ENCODE measurements at places on chromosomes 11 and 22. TPM values are rescaled to one million over a fixed set of nuclear protein-coding genes. Genes with fewer than 3 reads are reported as not detected.
A peak's percentile ranks its signal among the peaks of the same experiment; 100 is the strongest.

FXYD2 gene
- 0.39 TPM for total RNA-seq

F2 gene
- 0.64 TPM for total RNA-seq

CRYBB2 gene
- 0.39 TPM for total RNA-seq

TMEM86A gene
- total RNA-seq = 0.31 TPM

C11orf65 gene
- 0.18 TPM for total RNA-seq

VPREB3 gene
- total RNA-seq = not detected

SCN4B gene
- 0.33 TPM for total RNA-seq

PDE2A gene
- 0.74 TPM for total RNA-seq

GDPD4 gene
- total RNA-seq = not detected

DNA sequence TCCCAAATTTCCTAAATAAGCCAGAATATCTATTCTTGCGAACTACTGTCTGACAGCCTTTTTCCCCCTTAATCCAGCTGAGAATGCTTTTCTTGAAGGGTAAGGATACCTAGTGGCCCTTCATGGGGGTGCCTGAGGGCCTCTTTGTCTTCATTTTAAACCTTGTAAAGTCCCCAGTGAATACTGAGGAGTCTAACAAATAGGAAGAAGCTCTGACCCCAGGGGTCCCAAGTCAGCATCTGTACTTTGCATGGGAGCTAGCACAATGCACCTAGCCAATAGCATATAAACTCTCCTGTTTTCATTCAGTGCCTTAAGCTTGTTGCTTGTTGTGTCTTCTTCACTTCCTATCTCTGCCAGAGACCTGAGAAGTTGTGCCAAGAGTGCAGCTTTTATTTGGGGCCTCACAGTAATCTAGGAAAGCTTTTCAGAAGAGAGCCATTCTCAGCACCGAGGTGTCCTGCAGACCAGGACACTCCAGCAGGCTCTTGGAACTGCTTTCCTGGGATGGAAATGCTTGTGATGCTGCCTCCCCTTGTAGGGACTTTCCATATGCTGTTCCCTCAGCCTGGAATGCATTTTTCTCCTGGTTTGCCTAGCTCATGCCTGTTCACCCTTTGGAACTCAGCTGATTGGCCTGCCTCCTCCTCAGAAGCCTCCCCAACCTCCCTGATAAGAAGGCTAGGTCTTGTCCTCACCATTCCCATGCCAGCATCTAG is 37.2 kb downstream of the BMAL1 start:
- no peak overlapping the region for H3K4me3 ChIP-seq
- no peaks in the 10 kb centered on the region for H3K27me3 ChIP-seq
- no peaks in the 10 kb centered on the region for H3K36me3 ChIP-seq
- no peaks in the 10 kb centered on the region for H3K4me1 ChIP-seq

DNA sequence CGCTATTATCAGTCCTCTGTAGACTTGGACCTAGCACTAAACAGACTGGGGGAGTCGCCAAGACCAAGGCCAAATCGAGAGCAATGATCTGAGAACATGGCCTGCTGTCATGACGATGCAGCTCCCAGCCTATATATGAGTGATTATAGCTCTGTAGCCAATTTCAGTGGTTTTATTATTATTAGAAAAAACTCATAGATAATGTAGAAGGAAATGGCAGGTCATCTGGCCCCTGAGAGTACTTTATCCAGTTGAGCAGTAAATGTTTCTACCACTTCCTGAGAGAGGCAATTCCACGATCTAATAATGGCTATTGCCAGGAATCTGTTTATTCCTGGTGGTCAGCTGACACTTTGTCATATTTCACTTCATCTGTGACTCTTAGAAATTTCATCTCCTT is 666.7 kb downstream of the OPCML start:
- DNase-seq = no peak
- no peak overlapping the region for H3K27ac ChIP-seq
- H3K4me3 ChIP-seq = no peak overlapping the region

DNA sequence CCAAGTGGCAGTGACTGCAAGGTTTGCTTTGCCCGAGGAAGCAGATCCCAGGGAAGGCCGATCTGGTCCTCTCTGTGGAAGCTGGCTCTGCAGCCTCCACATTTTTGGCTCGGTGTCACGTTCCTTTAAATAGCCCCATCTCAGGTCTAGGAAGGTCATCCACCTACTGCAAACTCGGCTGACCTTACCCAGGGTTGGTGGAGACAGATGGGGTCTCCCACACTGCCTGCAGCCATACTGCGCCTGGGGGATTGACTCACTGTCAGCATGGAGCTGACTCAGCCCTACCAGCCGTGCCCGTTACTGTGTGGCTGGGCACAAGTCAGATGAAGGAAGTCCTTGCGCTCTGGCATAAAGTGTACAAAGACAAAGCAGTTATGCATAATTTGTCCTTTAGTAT is 16.9 kb downstream of the CDPF1 start:
- peak; percentile 18 for DNase-seq
- H3K36me3 ChIP-seq = no peaks in the 10 kb centered on the region
- H3K4me1 ChIP-seq = no peaks in the 10 kb centered on the region
- H3K4me3 ChIP-seq = no peak overlapping the region
- no peak overlapping the region for H3K27ac ChIP-seq

- H3K4me3 ChIP-seq = no peak overlapping the region
- H3K36me3 ChIP-seq = no peaks in the 10 kb centered on the region
- H3K27me3 ChIP-seq = no peaks in the 10 kb centered on the region
- H3K4me1 ChIP-seq = no peaks in the 10 kb centered on the region
- H3K27ac ChIP-seq = no peak overlapping the region
Observed at GRCh38 chr11:66150140-66150539, 80.1 kb downstream of the PACS1 start.

DNA sequence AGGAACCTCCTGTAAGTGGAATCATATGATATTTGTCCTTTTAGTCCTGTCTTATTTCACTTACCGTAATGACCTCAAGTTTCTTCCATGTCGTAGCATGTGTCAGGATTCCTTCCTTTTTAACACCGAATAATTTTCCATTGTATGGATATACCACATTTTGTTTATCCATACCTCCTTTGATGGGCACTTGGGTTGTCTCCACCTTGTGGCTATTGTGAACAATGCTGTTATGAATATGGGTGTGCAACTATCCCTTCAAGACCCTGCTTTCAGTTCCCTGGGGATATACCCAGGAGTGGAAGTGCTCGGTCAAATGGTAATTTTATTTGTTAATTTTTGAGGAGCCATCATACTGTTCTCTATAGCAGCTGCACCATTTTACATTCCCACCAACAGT is 244.9 kb upstream of the BLID start:
- no peaks in the 10 kb centered on the region for H3K27me3 ChIP-seq
- no peak overlapping the region for H3K27ac ChIP-seq
- H3K36me3 ChIP-seq = no peaks in the 10 kb centered on the region
- H3K4me3 ChIP-seq = no peak overlapping the region
- no peaks in the 10 kb centered on the region for H3K4me1 ChIP-seq
- DNase-seq = no peak

- H3K27ac ChIP-seq = no peak overlapping the region
- no peak overlapping the region for H3K4me3 ChIP-seq
- H3K36me3 ChIP-seq = no peaks in the 10 kb centered on the region
- no peaks in the 10 kb centered on the region for H3K4me1 ChIP-seq
- no peak for DNase-seq
- no peaks in the 10 kb centered on the region for H3K27me3 ChIP-seq
Observed at GRCh38 chr22:38017272-38017920, 33.0 kb upstream of the SOX10 start.

DNA sequence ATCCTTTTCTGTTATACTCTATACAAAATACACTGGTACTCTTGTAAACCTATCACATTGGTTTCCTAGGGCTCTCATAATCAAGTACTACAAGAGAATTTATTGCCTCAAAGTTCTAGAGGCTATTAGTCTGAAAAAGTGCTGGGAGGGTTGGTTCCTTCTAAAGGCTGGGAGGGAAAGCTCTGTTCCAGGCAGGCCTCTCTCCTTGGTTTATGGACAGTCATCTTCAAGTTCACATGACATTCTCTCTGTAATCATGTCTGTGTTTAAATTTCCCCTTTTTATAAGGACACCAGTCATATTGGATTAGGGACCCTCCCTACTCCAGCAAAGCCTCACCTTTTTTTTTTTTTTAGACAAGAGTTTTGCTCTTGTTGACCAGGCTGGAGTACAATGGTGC is 9.1 kb downstream of the SLC36A4 start:
- no peak overlapping the region for H3K27ac ChIP-seq
- H3K4me1 ChIP-seq = no peaks in the 10 kb centered on the region
- no peak overlapping the region for H3K4me3 ChIP-seq
- DNase-seq = no peak
- H3K36me3 ChIP-seq = peaks cover 5% of the 10 kb centered on the region

DNA sequence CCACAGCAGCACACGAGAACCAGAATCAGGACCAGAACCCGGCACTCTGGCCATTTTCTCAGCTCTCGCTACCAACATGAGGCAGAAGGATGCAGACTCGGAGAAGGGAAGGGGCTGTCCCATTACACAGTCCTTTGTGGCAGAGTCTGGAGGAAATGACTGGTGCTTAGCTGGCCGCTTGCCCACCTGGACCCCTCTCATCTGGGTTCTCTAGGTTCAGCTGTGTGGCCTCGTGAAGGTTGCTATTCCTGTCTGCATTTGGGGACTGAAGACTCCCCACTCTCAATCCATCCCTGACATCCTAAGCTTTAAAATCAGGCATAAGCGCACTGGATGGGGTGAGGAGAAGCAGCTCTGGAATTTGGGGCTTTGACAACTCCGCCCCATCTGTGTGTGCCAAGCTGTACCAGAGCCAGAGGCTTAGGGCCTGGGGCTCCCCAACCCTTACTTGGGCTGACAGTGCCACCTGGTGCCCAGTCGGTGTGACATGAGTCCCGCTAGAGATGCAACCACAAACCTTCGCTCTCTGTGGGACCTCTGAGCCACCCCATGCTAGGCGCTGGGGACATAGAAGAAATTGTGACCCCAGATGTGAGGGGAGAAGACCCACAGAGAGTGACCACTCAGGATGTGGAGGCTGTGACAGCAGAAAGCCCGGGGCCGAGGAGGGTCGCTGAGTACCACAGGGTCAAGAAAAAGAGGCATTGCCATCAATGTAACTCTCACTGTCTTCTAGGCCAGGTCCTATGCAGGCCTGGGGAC is 35.8 kb upstream of the FCHSD2 start:
- no peaks in the 10 kb centered on the region for H3K4me1 ChIP-seq
- H3K4me3 ChIP-seq = no peak overlapping the region
- H3K27ac ChIP-seq = no peak overlapping the region
- 0 out of 2 replicates have a peak, but pooled peaks cover 3% of the 10 kb centered on the region for H3K27me3 ChIP-seq
- peak; percentile 59 for DNase-seq

GRCh38 chr11:120185706-120186455 is 25.0 kb upstream of the OAF start:
- no peak for DNase-seq
- no peak overlapping the region for H3K4me3 ChIP-seq
- no peaks in the 10 kb centered on the region for H3K36me3 ChIP-seq
- H3K27me3 ChIP-seq = no peaks in the 10 kb centered on the region
- H3K4me1 ChIP-seq = no peaks in the 10 kb centered on the region

GRCh38 chr22:17119481-17120202 is 1.5 kb downstream of the TMEM121B start:
- H3K4me1 ChIP-seq = no peaks in the 10 kb centered on the region
- H3K4me3 ChIP-seq = no peak overlapping the region
- no peak for DNase-seq
- no peaks in the 10 kb centered on the region for H3K27me3 ChIP-seq

GRCh38 chr11:100929377-100929776 is 200.2 kb downstream of the PGR start:
- H3K27ac ChIP-seq = peak overlapping the region; percentile 34
- H3K4me3 ChIP-seq = no peak overlapping the region
- no peak for DNase-seq
- no peaks in the 10 kb centered on the region for H3K27me3 ChIP-seq
- no peaks in the 10 kb centered on the region for H3K36me3 ChIP-seq

DNA sequence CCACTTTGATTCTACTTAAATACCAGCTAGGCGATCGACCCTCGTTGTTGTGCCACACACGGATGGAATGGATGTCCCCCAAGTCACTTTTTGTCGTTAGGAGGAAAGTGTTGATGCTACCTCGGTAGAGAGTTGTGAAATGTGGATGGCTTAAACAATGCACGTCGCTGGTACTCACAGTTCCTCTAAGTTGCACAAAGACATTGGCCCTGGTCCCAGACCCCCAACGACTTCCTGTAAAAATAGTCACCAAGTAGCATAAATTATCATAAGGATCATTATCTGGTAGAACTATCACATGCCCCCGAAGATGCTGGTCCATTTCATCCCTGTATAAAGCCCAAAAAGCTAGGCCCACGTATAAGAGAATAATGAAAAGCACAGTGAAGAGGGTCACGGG is 3.8 kb downstream of the PKDREJ start:
- no peaks in the 10 kb centered on the region for H3K27me3 ChIP-seq
- no peak overlapping the region for H3K27ac ChIP-seq
- no peaks in the 10 kb centered on the region for H3K36me3 ChIP-seq
- no peak overlapping the region for H3K4me3 ChIP-seq
- H3K4me1 ChIP-seq = no peaks in the 10 kb centered on the region
- DNase-seq = no peak

- no peak for DNase-seq
- H3K4me3 ChIP-seq = no peak overlapping the region
- H3K27ac ChIP-seq = no peak overlapping the region
- H3K4me1 ChIP-seq = no peaks in the 10 kb centered on the region
Observed at GRCh38 chr11:3224401-3225057, 5.9 kb upstream of the MRGPRG start.

DNA sequence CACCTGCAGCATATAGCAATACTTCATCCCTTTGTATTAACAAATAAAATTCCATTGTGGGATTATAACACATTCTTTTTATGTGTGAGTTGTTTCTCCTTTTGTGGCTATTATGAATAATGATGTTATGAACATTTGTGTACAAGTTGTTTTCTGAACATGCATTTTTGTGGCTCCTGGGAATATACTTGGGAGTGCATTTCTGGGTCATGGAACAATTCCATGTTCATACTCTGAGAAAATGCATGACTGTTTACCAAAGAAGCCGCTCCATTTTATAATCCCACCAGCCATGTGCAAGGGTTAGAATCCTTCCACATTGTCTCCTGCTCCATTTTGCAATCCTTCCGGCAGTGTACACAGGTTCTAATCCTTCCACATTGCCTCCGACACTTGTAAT is 713.8 kb downstream of the TBC1D22A start:
- H3K4me3 ChIP-seq = no peak overlapping the region
- H3K27me3 ChIP-seq = no peaks in the 10 kb centered on the region

- no peak for DNase-seq
- H3K27me3 ChIP-seq = no peaks in the 10 kb centered on the region
- H3K27ac ChIP-seq = no peak overlapping the region
- no peak overlapping the region for H3K4me3 ChIP-seq
- H3K4me1 ChIP-seq = no peaks in the 10 kb centered on the region
Observed at GRCh38 chr11:12455938-12456337, 78.6 kb downstream of the PARVA start.

Measured in Panc1 (cell line).